Left lung (tissue), 14 donors: ENCODE measurements at places on chromosomes 2 and 18. TPM values are rescaled to one million over a fixed set of nuclear protein-coding genes. Genes with fewer than 3 reads are reported as not detected.

Gene BBS5
- 17.1 TPM for polyA plus RNA-seq

Gene SLC16A14
- 13.0 TPM for polyA plus RNA-seq

Gene LBX2
- 0.14 TPM for polyA plus RNA-seq

Gene DAPL1
- polyA plus RNA-seq: 0.39 TPM

Gene CRYGC
- polyA plus RNA-seq: not detected

Gene CD28
- polyA plus RNA-seq: 2.1 TPM

Gene CROCC2
- polyA plus RNA-seq: 2.1 TPM

Gene DSC2
- polyA plus RNA-seq: 14.9 TPM

Gene INHA
- 0.96 TPM for polyA plus RNA-seq
